ENCODE measurements at places on chromosomes 6 and 20.
A peak's percentile ranks its signal among the peaks of the same experiment; 100 is the strongest.

- DNase-seq = no peak
Measured at GRCh38 chr6:2986722-2987221, 12.9 kb upstream of the NQO2 start.

- no peak for DNase-seq
Measured at GRCh38 chr6:148893481-148893880, 146.7 kb downstream of the UST start.

GRCh38 chr6:42260972-42261371 lies 43.3 kb upstream of the MRPS10 start:
- peak; percentile 87 for DNase-seq

DNA sequence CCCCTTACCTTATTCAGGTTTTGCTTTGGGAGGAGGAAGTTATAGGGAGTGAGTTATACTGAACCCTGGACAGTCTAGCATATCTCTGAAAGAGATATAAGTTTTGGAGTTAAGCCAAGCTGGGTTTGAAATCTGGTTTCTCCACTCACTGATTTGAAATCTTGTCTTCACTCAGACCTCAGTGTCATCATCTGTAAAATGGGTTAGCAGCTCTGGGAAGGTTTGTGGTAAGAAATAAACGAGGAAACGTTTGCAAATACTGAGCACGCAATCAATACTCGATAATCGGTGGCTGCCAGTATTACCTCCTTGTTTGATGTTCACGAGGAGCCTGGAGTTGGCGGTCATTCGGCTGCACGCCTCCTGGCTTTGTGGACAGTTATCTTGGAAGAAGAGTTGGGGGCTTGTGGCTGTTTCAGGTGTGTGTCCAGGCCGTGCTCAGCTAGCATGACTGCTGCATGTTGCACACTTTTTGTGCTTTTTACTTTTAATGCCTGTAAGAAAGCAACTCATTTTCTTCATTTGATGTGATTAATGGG lies 61.8 kb downstream of the PAX1 start:
- no peak for DNase-seq

DNA sequence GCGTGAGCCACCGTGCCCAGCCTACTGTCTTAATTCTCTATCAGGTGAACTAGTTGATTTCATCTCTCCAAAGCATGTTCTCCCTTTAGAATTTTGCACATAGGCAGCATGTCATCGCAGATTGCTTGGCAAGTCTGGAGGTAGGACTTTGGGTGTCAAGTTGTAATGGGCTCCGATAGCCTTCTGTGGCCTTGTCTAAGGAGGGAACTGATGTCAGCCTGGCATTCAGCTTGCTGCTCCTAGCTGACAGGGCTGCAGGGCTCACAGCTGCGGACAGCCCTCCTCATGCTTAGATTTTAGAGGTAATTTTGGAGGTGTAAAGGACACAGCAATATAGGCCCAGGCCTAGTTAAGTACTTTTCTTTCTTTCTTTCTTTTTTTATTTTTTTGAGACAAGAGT lies 11.3 kb downstream of the CHMP4B start:
- no peak for DNase-seq

GRCh38 chr6:162251257-162251656 lies 476.3 kb downstream of the PRKN start:
- peak; percentile 18 for DNase-seq

DNA sequence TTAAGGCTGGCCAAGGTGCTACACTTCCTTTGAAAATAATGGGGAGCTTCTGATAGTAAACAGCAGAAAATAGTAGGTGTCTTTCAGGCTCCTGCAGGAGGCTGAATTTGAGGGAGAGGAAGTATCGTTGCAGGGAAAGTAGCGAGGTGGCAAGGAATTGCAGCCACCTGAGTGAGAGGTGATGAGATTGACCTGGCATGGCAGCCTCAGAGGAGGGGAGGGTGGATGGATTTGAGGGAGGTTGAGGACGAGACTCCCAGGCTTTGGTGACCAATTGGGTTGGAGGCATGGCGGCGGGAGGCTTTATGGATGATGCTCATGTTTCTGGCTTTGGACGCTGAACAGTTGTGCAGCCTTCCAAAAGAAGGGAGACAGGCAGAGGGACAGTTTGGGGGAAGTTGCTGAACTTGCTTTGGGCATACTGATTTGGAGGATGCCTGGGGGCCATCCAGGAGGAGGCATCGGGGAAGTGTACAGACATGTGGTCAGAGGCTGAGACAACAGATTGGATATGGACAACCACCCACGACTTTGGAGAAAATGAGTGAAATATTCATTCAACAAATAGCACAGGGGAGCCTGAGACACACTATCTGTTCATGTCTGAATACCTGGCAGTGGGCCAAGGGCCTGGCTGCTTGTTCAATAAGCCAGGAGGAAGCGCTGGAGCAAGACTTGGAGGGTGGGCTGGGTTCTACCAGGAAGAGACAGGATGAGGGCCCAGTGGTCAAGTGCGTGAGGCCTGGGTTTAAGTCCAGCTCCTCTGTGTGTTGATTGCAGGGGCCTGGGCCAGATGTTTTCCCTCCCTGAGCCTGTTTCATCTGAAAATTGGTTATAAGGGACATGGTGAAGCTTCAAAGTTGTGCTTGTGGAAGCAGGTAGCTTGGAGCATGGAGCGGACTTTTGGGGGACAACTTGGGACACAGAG lies 113.2 kb downstream of the CEBPB start:
- no peak for DNase-seq

GRCh38 chr6:128731249-128732165 lies 151.4 kb upstream of the LAMA2 start:
- DNase-seq = peak; percentile 11

DNA sequence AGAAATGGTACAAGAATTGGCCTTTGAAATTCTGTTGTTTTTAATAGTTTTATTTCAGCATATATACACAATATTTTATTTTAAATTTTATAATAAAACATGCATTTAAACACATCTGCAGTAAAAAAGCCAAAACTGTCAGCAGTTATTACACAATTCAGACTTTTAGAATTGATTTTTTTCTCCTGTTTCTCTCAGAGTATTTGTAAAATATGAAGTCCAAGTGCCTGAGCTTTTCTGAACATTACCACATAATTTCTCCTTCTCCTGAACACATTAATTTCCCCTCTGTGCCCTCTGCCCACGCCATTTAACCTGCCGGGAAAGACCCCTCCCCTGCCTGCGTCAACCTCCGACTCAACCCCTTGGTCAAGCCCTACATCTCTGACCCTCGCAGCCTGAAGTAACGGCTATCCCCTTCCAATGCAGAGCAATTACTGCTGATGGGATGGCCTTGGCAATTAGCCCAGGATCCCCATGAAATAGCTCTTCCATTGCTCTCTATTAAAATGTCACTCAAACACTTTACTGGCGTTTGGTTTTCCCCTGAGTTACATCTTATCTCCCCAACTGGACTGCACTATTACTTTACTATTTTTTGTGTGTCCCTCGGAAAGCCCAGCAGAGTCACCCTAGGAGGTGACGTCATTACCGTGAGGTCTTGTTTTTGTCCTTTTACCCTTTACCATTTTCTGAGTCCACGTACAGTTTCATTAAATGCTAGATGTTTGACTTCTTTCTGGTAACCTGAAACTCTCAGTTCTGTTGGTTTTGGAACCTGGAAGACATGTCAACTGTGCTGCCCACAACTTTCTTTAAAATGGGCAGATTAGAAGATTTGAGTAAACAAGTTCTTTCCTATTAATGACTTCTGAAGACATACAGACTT lies 146.7 kb upstream of the TAB2 start:
- no peak for DNase-seq

GRCh38 chr20:33273117-33273851 lies 9.7 kb upstream of the BPIFB1 start:
- no peak for DNase-seq

DNA sequence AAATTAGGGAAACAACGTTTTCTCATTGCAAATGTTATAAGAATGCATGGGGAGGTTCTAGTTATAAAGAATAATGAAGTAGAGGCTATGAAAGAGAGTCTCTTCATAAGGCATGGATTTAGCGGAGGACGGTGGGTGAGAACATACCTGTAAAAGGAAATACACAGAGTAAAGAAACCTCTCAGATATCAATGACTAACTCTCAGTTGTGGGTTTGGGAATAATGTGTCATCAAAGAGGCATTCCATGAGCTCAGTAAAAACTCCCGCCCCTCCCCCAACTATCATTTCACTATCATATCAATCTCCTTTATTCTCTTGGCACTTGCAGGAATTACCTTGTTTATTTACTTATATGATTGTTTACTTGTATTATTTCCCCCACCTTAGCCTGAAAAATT lies 695.4 kb downstream of the PTPRT start:
- DNase-seq = no peak

DNA sequence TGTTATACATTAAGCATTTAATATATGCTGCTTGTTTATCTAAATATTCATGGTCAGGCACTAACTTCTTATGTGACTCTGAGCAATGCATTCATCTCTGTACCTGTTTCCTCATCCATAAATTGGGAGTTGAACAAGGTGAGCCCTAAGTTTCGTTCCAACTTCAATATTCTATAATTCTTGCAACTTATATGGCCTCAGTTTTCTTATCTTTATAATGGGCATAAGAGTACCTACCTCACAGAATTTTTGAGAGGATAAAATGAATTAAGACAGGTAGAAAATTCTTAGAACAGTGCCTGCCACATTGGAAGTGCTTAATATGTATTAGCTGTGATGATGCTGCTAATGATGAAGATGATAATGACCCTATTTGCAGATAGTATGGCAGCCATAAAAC lies 11.8 kb upstream of the HIVEP2 start:
- DNase-seq = no peak

- DNase-seq = no peak
Measured at GRCh38 chr6:158206740-158207421, 38.7 kb downstream of the GTF2H5 start.

DNA sequence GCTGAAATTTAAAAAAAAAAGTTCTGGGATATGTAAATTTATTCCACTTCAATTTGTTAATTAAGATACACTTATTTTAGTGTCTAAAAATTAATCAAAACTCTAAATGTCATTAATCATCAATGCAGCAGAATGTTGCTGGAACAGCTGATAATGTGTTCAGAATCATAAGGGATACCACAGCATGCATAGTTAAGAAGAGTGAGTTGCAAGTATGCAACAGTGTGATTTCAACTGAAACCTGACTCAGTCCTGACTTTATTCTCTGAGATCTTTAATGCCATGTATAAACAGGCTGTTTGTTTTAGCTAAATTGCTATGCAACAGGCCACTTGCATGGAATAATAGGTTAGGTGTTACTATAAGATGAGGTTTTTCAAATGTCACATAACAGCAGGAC lies 1.4 kb downstream of the GRIK2 start:
- no peak for DNase-seq

GRCh38 chr6:148700741-148701311 lies 46.0 kb upstream of the UST start:
- no peak for DNase-seq

GRCh38 chr6:14059791-14060436 lies 57.7 kb upstream of the CD83 start:
- DNase-seq = no peak

DNA sequence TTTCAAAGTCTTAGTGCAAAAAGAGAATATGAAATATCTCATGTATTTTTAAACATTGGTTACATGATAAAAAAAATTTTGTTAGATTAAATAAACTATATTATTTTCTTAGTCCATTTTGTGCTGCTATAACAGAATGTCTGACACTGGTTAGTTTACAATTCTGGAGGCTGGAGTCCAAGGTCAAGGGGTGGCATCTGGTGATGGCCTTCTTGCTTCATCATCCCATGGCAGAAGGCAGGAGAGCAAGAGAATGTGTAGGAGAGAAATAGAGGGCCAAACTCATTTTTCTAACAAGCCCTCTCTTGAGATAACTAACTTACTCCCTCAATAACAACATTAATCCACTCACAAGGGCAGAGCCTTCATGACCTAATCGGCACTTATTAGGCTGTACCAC lies 11.5 kb upstream of the MCUR1 start:
- DNase-seq = no peak

GRCh38 chr6:142669471-142670351 lies 275.3 kb downstream of the HIVEP2 start:
- DNase-seq = no peak

- DNase-seq = peak; percentile 34
Measured at GRCh38 chr20:48824830-48825565, 2.8 kb downstream of the PREX1 start.

GRCh38 chr6:49454787-49455709 lies 8.0 kb downstream of the MMUT start:
- no peak for DNase-seq

GRCh38 chr20:38126932-38127621 lies 38.0 kb downstream of the TGM2 start:
- no peak for DNase-seq

DNA sequence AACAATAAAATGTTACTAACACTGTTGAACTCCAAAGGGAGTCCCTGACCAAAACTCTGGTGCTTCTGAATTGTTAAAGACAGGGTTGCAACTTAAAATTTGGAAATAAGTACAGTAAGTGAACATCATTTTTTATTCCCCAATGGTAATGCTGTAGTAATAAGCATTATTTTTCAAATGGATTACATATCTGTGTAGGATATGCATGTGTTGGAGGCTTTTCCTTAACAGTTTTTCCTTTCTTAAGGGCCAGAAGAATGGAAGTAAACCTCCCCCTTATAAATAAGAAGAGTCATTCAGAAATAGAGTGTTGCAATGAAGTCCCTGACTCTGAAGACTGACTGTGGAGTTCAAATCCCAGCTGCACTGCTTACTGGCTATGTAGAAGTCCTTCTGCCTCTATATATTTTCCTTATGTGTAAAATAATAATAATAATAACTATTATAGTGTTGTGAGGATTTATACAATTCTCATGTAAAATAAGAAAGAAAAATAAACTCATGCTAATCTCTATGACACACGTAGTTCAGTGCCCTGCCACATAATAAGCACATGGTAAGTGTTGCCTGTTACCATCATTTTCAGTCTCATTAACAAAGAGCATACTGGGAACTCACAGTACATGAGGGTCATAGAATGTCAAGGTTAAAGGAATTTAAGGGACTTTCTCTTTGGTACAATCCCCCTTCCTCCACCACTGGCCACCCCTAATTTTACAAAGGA lies 129.8 kb upstream of the SMLR1 start:
- no peak for DNase-seq

DNA sequence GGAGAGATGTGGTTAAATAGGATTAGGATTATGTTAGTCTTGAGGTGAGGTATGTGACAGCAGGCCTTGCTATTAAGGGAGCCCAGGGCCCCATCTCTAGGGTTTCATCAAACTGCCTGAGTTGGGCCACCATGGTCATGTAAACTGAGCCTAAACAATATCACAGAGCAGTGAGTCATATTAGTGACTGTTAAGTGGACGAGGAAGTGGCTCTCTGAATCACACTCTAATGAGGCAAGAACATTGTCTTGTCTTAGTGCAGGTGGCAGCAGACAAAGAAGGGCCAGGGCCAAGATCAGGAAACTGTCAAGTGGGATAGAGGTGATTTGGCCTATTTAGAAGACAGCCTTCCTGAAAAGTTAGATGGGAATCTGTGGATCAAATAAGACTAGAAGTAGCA lies 23.1 kb downstream of the ENPP3 start:
- no peak for DNase-seq

Data from WERI-Rb-1 (cell line).